ENCODE measurements at places on chromosomes 5 and 9. TPM values are rescaled to one million over a fixed set of nuclear protein-coding genes. Genes with fewer than 3 reads are reported as not detected.
A peak's percentile ranks its signal among the peaks of the same experiment; 100 is the strongest.

RETREG1 gene
- total RNA-seq: not detected

FOXD1 gene
- total RNA-seq: 0.04 TPM

PDE6A gene
- total RNA-seq: not detected

PCDHGB7 gene
- 0.07 TPM for total RNA-seq

CDX1 gene
- not detected for total RNA-seq

INSL4 gene
- total RNA-seq: not detected

PPP2R2B gene
- not detected for total RNA-seq

- H3K4me1 ChIP-seq: no peaks in the 10 kb centered on the region
- H3K4me3 ChIP-seq: no peak overlapping the region
- H3K27ac ChIP-seq: no peak overlapping the region
- H3K27me3 ChIP-seq: peaks cover 4% of the 10 kb centered on the region
Measured at GRCh38 chr9:113431191-113431590, 20.6 kb downstream of the C9orf43 start.

DNA sequence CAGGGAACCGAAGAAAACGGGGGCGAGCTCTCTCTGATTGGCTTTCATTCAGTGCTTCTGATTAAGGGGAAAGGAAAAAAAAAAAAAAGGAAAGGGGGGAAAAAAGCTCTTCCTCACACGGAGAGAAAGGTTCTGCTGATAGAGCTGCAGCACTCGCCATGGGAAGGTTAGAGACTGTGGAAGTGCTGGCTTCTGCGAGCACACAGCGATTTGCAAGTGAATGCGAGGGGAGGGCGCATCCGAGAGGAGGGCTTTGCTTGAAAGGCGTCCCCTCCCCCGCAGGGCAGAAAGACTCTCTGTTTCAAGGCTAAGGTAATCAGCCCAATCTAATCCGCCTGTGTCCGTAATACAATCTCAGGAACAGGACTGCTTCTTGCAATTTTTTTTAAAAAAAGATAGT, at the start of gene CDH10:
TSS of gene CDH10 (minus strand) at position 218 of the 400 bp plus-strand sequence. CDS start 51,488 bp downstream, outside the sequence.
- DNase-seq: no peak
- no peaks in the 10 kb centered on the region for H3K27me3 ChIP-seq
- no peaks in the 10 kb centered on the region for H3K36me3 ChIP-seq
- no peak within 1 kb of the TSS for H3K4me3 ChIP-seq
- H3K27ac ChIP-seq: no peak within 1 kb of the TSS

GRCh38 chr5:159056201-159056600, 43.5 kb downstream of the EBF1 start:
- H3K27ac ChIP-seq: no peak overlapping the region
- H3K4me3 ChIP-seq: no peak overlapping the region
- no peak for DNase-seq
- H3K27me3 ChIP-seq: peaks cover 13% of the 10 kb centered on the region
- H3K36me3 ChIP-seq: no peaks in the 10 kb centered on the region
- H3K4me1 ChIP-seq: no peaks in the 10 kb centered on the region

- H3K36me3 ChIP-seq: no peaks in the 10 kb centered on the region
- no peaks in the 10 kb centered on the region for H3K27me3 ChIP-seq
- peaks cover 33% of the 10 kb centered on the region for H3K4me1 ChIP-seq
- DNase-seq: peak; percentile 39
Measured at GRCh38 chr5:67234671-67235176, 38.1 kb upstream of the CD180 start.

GRCh38 chr5:88419931-88420330, 151.3 kb upstream of the TMEM161B start:
- H3K27me3 ChIP-seq: no peaks in the 10 kb centered on the region
- no peak overlapping the region for H3K27ac ChIP-seq

DNA sequence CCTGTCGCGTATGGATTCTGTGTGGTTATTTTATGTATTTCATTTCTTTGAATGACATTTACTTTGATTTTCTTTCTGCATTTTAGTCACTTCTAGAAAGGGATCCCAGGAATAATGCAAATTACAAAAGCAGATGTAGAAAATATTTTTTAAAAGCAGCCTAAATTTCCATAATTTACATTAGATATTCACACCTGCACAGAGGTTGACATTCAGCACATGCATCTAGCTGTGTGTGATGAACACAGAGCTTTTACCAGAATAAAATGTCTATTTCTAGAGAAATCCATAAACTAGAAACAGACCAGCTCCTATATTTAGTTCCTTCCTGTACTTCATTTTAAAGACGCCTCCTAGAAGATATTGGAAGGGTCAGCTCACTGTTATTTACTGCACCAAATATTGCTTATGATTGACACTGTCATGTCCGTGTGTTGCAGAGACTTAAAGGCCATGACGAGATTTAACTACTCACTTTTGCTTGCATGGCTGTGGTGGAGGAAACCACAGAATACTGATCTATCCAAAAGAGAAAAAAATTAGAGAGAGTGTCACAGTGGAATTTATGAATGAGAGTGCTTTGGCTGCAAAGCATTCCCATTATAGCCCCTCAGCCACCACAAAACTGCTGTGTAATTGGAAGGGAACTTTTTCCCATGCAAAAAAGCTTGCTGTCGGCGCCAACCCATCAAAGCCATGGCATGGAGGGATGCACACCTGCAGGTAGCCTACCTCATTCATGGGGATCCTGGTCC, 58.1 kb downstream of the EBF1 start:
- no peaks in the 10 kb centered on the region for H3K27me3 ChIP-seq
- H3K4me1 ChIP-seq: no peaks in the 10 kb centered on the region
- no peak overlapping the region for H3K27ac ChIP-seq
- H3K4me3 ChIP-seq: no peak overlapping the region
- H3K36me3 ChIP-seq: no peaks in the 10 kb centered on the region

GRCh38 chr9:126663661-126664072, 49.9 kb downstream of the LMX1B start:
- DNase-seq: no peak
- no peaks in the 10 kb centered on the region for H3K36me3 ChIP-seq
- H3K4me3 ChIP-seq: no peak overlapping the region
- no peak overlapping the region for H3K27ac ChIP-seq
- peaks cover 2% of the 10 kb centered on the region for H3K27me3 ChIP-seq

GRCh38 chr5:83496626-83497025, 25.1 kb downstream of the VCAN start:
- H3K27ac ChIP-seq: no peak overlapping the region
- no peaks in the 10 kb centered on the region for H3K27me3 ChIP-seq
- DNase-seq: no peak
- H3K36me3 ChIP-seq: no peaks in the 10 kb centered on the region

DNA sequence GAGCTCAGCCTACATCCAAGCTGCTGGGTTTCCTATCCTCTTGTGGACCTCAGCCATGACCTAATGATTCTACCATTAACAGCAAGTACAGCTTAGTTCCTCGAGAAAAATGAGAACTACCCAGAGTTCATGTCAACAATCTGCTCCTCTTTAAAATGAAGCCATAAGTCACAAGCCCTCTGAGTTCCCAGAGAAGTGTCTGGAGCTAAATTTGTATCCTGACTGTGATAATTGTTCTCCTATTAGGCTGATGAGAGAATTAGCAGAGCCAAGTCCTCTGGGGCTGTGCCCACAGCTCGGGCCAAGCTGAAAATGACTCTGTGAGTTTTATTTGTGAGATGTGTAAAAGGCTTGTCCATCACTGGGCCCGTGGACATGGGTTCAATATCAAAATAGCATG, 145.1 kb upstream of the SMIM23 start:
- no peak overlapping the region for H3K27ac ChIP-seq
- H3K4me3 ChIP-seq: no peak overlapping the region
- no peaks in the 10 kb centered on the region for H3K27me3 ChIP-seq
- H3K4me1 ChIP-seq: no peaks in the 10 kb centered on the region
- H3K36me3 ChIP-seq: no peaks in the 10 kb centered on the region

- H3K36me3 ChIP-seq: no peaks in the 10 kb centered on the region
- no peak for DNase-seq
Measured at GRCh38 chr5:10977011-10977410, 216.0 kb upstream of the DAP start.

GRCh38 chr5:95938347-95938746, 23.3 kb downstream of the ELL2 start:
- peaks cover 47% of the 10 kb centered on the region for H3K36me3 ChIP-seq
- no peaks in the 10 kb centered on the region for H3K27me3 ChIP-seq
- no peak for DNase-seq
- no peak overlapping the region for H3K27ac ChIP-seq
- H3K4me3 ChIP-seq: no peak overlapping the region

DNA sequence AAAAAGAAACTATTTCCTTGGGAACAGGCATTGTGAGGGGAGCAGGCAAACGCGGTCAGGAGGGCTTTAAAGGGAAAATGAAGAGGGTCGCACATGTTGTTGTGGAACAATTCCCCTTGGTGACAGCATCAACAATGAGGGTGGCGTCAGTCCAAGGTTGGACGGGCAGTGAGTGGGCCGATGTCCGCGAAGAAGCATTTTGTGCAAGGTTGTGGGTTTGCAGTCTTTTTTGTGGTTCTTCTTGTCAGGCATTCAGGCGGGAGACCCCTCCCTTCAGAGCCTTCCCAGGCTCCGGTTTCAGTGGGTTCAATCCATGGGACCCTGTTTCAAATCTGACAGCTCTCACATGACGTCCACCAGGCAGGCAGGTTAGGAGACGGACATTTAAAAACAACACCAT, 11.1 kb upstream of the SLC6A19 start:
- H3K27ac ChIP-seq: no peak overlapping the region
- DNase-seq: no peak
- H3K4me3 ChIP-seq: no peak overlapping the region
- H3K27me3 ChIP-seq: peaks cover 17% of the 10 kb centered on the region

- no peaks in the 10 kb centered on the region for H3K27me3 ChIP-seq
- no peak for DNase-seq
- H3K4me3 ChIP-seq: peak overlapping the region; percentile 87
- no peaks in the 10 kb centered on the region for H3K36me3 ChIP-seq
- peak overlapping the region; percentile 66 for H3K27ac ChIP-seq
Measured at GRCh38 chr5:151222054-151222789, 1.7 kb downstream of the CCDC69 start.
